DMS 273 treated with DMSO at 0.1 percent for 48 hours (cell line): ENCODE measurements at places on chromosomes 11 and 22.
A peak's percentile ranks its signal among the peaks of the same experiment; 100 is the strongest.

DNA sequence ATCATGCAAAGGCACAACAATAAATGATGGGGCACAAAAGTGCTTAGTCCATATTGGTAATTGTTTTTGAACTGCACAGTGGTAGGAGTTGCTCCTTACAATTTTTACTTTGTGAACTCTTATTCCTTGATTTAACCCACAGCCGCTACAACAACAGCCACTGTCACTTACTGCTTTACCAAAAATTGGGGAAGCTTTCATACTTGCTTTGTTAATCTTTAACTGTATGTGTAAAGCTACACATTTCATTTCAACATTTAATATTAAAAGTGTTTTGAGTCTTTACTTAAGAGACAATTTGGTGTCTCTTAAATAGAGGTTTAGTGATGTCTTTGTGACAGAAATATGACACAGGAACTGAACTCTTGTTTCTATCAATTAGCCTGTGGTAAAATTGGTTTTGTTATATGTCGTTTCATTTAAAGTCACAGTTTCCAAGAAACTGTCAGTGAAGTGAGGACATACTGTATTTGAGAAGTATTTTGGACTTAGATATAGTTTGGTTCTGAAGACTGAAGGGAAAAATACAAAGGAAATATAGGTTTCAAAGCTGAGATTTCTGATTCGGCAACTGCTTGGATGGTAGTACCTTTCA is 6.5 kb upstream of the IL18BP start:
- no peak for DNase-seq

DNA sequence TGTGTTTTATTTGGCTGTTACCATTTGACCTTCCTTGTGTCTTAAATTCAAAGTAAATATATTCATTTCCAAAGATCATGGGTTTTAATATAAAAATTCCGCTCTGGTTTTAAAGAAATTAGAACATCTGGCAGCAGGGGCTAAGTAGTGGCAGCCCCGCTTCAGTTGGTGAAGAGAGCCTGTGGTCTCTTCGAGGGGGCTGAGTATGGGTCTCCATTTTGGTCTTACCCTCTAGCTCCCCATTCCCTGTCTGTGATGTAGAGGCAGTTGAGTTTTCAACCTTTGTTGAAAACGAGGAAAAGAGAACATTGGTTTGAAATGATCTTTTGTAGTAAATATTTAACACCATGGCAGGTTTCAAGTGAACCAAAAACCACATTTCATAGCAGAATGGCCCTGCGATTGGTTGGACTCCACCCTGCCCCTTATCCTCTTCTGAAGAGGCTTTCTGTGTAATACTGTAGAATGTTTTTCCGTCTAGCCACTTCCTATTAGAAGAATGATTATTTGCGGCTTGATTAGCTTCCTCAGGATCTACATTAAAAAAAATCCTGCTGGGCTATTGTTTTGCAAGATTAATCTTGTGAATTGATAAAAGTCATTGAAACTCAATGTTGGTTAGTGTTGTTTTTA is 17.7 kb downstream of the APLP2 start:
- DNase-seq = no peak

GRCh38 chr11:38304926-38305325 is 1706.9 kb upstream of the RAG2 start:
- no peak for DNase-seq

- DNase-seq = peak; percentile 92
These were observed 5.8 kb downstream of the UBASH3B start for GRCh38 chr11:122661182-122661945.

DNA sequence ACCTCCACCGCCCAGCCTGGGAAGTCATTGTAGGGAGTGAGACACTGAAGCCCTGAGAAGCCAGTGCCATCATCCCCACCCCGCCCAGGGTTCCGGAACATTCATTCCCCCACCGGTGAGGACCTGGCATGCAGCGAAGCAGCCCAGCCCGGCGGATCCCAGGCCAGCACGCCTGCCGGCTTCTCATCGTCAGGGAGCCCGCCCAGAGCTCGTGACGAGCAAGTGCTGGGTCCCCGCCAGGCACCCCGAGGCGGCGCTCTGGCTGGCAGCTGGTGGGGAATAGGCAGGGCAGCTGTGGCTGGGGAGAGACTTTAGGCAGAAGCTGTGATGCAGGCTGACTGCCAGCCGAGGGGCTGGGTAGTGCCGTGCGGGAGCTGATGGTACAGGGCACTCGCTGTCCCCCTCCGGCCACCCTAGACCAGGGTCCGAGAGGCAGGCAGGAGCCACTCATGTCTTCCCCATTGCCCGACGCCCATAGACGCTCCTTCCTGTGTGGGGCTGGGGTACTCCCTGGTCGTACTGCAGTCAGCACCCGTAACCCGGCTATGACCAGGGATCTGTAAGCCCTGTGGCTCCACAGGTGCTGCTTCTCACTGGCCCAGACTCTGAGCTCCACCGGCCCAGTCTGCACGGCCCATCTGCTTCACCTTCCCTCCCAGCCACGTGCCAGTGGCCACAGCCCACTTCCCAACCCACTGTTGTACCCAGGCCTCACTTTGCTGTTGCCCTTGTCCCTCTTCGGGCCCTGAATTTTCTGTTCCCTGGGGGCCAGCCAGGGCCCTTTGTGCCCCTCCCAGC is 24.5 kb upstream of the CABP7 start:
- peak; percentile 60 for DNase-seq

DNA sequence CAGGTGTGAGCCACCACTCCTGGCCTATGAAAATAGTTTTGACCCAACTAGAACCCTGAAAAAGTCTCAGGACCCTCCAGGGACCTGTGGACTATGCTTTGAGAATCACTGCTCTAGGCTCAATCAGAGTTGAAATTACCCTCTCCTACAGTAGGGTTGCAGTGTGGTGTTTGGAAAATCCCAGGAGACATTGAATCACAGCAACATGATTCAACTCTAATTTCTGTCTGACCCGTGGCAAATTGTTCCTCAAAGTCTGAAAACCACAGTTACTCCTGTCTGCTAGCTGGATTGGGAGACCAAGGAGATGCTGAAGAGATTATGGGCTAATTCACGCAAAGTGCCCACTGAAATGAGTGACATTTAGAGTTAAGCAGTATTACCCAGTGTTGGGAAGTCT is 5.4 kb upstream of the MTMR3 start:
- no peak for DNase-seq

- no peak for DNase-seq
These were observed 16.9 kb upstream of the RAC2 start for GRCh38 chr22:37260901-37261336.

GRCh38 chr11:26027887-26028286 is 304.0 kb upstream of the ANO3 start:
- no peak for DNase-seq

GRCh38 chr11:120952461-120953434 is 71.2 kb upstream of the TBCEL start:
- DNase-seq = no peak

GRCh38 chr11:30462421-30462820 is 123.7 kb downstream of the MPPED2 start:
- DNase-seq = no peak

GRCh38 chr22:36806835-36807234 is 10.0 kb downstream of the PVALB start:
- no peak for DNase-seq

- DNase-seq = no peak
These were observed 24.1 kb downstream of the OR2AT4 start for GRCh38 chr11:75072582-75072981.

DNA sequence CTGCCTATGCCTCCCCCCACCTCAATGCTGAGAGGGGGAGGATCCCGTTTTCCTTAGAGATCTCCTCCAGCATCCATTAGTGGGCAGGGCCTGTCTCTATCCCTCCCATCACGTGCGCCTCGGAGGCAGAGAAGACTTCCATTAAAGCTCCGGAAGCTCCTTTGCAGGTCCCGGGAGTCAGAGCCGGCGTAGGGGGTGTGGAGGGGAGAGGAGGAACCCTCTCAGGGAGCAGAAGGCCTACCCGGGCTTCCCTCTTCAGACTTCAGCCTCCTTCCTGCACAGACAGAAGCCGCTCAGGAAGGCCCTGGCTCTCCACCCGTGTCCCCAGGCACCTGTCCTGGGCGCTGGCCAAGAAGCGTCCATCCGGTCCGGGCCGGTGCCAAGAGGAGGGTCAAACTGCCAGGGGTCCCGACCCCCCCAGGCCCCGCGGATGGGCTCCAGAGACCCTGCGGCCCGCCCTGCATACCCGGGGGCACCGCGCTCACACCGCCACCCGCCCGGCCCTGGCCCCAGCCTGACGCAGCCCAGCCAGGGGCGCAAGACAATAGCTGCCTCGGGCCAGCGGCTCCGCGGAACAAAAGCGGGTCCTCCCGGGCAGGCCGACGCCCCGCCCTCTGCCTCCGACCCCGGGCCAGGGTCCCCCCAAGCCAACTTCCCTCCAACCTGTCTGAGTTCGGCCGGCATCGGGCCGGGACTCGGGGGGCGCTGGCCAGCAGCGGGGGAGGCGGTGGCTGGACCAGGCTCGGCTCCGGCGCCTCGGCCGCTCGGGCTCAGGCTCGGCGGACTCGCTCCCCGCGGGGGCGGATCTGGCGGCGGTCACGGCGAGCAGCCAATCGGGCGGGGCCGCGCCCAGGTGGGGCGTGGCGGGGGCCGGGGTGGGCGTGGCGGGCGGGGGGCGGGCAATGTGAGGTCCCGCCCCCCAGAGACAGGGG is 29.9 kb downstream of the ARVCF start:
- no peak for DNase-seq

DNA sequence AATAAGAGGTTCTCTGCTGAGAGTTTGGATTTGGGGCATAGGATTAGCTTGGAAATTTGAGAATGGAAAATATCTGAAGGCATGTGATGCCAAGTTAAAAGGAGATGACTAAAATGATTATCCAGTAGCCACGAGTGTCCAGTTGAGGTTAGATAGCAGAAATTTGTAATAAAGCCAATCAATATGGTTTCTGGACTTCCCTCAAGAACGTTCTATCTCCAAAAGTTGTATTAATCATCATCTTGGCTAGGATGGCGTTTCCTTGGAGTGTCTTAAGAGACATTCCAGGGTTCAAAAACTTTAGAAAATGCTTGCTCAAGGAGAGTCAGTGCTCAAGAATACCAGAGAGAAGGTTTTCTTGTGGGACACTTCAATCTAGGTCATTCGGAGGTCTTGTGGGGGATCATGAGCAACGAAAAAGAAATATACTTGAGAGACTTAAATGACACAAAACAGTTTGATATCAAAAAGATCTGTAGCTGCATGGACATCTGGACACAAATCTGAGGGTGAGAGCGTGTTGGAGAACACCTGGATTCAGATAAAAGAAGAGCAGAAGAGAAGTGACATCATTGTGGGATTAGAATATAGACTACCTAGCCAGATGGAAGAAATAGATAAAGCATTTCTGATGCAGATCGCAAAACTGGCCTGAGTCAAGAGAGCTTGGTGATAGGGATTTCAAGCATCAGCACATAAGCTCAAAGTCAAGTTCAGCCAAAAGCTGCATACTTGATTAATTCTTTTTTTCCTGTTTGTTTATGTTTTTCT is 97.7 kb downstream of the ARFGAP2 start:
- no peak for DNase-seq

DNA sequence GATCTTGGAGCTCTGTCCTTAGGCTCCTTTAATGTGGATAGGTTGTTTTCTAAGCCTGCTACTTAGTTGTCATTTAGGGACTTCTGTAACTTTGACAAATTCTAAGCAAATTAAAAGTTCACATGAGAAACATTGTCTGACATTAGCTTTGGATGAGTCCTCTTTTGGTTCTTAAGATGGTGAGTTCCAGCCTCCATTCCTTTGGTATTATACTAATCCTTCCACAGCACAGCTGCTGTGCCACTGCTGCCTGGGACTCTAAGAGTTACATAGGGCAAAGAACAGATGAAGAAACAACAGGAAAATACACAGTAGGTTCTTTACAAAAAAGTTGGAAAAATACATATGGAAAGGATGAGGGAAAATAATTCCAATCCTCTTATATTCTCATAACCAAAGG is 25.3 kb upstream of the PIK3C2A start:
- no peak for DNase-seq

GRCh38 chr22:50640857-50641647 is 13.1 kb upstream of the ARSA start:
- no peak for DNase-seq

DNA sequence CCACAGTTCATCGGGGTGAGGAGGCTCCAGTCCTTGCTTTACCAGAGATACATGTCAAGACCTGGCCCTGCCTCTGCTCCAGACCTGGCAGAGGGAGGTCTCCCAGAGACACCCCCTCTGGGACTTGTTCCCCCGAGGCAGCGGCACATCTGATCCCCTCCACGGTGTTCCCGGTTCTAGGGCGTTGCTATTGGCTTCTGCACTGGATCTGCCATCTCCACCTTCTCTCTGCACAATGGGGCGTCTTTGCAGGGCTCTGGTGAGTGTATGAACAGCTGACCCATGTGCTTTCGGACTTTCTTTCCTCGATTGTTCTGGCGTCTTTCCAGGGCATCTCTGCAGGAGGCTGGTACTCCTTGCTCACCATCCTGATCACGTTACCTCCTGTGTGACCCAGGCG is 930.4 kb downstream of the TBC1D22A start:
- no peak for DNase-seq

DNA sequence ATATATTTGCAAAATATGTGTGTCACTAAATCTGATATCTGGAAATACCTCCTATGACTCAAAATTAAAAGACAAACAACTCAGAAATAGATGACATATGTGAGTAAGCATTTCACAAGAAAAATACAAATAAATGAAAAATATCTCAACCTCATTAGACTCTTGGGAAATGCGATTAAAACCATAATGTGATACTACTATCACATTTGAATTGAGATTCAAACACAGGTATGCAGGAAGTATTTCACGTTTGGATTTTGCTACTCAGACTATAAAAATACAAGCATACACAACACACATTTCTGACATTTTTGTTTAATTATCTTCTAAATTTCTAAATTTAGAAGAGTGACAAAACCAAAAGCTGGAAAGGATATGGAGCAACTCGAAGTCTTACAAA is 811.9 kb upstream of the LRRC4C start:
- DNase-seq = no peak

- DNase-seq = no peak
These were observed 404.5 kb downstream of the LARGE1 start for GRCh38 chr22:33515795-33516194.

DNA sequence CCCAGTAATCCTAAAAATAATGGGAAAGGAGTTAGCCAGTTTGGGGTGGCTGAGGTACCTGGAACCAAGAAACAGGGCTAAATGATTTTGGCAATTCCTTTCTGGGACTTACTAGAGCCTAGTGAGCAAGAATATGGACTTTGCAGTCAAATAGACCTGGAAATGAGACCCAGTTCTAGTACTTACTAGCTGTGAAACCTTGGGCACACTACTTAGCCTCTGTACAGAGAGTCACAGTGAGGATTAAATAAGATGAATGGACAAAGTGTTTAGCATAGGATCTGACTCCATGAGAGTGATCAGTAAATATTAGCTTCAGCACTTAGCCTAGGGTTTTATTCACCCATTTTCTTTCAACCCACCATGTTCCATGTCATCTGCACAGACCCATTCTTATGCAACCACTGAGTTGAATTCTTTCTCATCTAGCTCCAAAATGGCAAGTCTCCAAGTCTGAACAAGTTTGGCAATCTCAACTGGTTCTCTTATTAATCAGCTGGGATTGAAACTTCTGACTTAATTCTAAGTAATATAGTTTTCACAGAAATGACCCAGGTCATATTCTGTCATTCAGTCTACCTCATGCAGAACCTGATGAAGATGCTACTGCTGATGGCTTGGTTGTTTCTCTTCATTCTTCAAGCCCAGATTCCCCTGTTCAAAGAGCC is 15.0 kb upstream of the SORL1 start:
- no peak for DNase-seq
